ENCODE measurements at places on chromosomes 4 and X.

- no peak for DNase-seq
Measured at GRCh38 chr4:128232719-128233118, 54.9 kb downstream of the PGRMC2 start.

GRCh38 chr4:101103381-101104142 lies 243.8 kb downstream of the PPP3CA start:
- peak; percentile 34 for DNase-seq

DNA sequence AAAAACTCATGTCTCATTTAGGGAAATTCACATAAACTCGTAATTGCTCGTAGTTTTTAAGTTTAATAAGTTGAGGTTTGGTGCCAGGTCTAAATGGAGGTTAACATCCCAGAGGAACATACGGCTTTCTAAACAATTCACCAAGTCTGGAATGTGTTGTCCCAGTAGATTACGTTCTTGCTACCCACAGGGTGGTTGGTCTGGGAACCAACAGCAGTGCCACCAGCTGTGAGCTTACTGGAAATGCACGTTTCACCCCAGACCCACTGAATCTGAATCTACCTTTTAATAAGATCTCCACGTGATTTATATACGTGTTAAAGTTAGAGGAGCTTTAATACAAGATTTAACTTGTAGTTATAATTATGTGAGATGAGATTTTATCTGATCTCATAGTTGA lies 134.3 kb downstream of the BMPR1B start:
- DNase-seq, result no peak

DNA sequence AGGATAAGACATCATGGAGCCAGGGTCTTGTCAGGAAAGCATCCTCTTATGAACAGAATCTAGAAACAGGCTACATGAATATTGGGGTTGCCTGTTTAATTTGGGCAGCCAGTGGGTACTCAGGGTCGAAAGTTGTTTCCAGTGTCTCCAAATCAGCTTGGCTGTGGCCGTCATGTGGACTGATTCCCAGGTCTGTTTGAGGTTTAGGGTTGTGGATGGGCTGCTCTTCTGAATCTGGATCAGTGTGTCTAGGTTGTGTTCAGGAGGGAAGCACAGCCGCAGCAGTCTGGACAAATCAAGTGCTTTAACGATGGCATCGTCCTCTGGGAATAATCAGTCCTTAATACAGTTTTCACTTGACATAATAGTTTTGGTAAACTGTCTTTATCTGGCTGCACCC lies 94.3 kb downstream of the GATB start:
- no peak for DNase-seq

GRCh38 chr4:109511414-109511813 lies 48.6 kb upstream of the MCUB start:
- DNase-seq, result no peak

All from inflammatory macrophage treated with lipopolysaccharide for 4 hours (primary cell).